Myometrial cell (primary cell): ENCODE measurements at places on chromosomes 13 and 19. TPM values are rescaled to one million over a fixed set of nuclear protein-coding genes. Genes with fewer than 3 reads are reported as not detected.

The LYPD5 gene
- total RNA-seq, result not detected in 2 replicates

The NLRP4 gene
- not detected in 2 replicates for total RNA-seq

The CLEC17A gene
- not detected in 2 replicates for total RNA-seq

The SELENOW gene
- 635 and 892 TPM in 2 replicates for total RNA-seq

The ZNF726 gene
- 1.4 and 8.1 TPM in 2 replicates for total RNA-seq

The CD70 gene
- total RNA-seq, result not detected in 2 replicates

The CGB2 gene
- total RNA-seq, result not detected in 2 replicates
